ENCODE measurements at places on chromosomes 12 and 14.

GRCh38 chr14:55301437-55302121 is 30.4 kb downstream of the FBXO34 start:
- DNase-seq = no peak

DNA sequence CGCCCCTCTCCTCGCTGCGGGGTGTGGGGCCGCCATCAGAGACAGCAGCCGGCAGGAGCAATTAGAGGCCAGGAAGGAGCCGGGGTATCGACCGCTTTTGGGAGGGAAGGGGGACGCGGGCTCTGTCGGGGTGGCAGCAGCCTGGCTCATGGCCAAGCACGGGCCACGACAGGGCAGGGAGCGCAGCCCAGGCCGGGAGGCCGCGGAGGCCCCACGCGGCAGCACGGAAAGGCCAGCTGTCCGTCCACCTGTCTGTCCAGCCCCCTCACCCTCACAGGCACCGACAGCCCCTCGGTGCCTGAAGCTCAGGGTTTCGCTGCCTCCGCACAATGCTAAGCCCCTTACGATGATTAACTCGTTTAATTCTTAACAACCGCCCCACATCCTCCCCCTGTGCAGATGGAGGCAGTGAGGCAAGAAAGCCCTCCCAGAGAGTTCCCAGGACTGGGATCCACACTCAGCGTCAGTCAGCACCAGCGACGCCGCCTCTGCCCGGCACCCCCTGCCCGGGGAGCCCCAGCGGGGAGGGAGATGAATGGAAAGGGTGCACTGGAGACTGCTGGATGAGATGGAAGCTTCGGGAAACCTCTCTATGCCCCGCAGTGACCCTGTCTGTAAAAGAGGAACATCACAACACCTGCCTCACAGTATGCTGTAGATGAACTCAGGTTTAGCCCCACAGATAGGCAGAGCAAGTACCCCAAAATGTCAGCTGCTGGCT is 23.7 kb downstream of the NCOR2 start:
- DNase-seq = no peak

DNA sequence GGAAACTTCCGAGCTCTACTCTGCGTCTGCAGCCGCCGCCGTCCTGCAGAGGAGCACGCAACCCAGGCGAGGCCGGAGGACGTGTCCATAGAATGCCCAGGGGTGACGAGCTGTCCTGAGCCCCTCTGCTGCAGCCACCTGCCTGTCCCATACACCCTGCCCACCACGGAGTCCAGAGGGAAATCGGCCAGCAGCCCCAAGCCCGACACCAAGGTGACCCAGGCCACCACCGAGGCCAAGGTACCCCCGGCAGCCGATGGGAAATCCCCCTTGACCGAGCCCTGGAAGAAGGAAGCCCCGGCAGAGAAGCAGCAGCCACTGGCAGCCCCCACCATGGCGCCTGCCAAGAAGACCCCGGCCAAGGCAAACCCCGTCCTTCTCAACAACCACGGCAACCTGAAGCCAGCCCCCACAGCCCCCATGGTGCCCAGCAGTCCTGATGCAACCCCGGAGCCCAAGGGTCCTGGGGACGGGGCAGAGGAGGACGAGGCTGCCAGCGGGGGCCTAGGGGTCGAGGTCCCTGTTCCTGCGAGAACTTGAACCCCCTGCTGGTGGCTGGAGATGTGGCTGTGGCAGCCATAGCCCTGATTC is 128.7 kb upstream of the C14orf180 start:
- no peak for DNase-seq

DNA sequence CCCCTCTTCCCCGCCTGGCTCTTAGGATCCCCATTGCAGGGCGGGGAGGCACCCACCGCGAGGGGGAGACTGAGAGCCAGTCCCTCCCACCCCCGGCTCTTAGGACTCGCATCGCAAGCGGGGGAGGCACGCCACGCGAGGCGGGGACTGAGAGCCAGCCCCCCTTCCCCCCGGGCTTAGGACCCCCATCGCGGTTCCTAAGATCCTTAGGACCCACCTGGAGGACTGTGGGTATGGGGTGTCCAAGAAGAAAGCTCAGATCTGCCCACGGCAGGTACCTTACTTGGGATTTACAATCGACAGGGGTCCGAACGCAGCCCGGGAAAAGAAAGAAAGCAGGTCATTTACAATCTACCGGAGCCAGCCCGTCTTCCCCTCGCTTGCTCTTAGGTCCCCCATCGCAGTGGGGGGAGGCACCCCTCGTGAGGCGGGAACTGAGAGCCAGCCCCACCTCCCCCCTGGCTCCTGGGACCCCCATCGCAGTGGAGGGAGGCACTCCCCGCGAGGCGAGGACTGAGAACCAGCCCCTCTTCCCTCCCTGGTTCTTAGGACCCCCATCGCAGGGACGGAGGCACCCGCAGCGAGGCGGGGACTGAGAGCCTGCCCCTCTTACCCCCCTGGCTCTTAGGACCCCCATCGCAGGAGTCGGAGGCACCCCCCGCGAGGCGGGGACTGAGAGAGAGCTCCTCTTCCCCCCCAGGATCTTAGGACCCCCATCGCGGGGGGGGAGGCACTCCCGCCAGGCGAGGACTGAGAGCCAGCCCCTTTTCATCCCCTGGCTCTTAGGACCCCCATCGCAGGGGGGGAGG is 43.7 kb downstream of the DDX11 start:
- no peak for DNase-seq

DNA sequence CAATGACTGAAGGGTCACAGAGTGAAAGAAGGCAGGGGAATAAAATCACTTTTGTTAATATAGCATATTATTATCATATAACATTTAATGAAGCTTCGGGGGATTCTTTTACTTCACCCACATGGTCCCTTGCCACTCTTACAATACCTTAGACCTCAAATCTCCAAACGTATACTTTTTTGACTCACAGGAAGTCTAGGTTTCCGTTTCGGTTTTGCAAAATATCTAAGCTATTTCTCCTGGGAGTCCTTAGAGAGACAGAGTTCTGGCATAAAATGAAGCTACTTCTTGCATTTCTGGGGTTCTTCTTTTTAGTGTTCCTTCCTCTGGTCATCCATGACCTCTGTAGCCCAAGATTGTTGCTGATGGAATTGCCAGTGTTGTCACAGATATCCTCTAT is 590.5 kb upstream of the ATP2B1 start:
- peak; percentile 12 for DNase-seq

DNA sequence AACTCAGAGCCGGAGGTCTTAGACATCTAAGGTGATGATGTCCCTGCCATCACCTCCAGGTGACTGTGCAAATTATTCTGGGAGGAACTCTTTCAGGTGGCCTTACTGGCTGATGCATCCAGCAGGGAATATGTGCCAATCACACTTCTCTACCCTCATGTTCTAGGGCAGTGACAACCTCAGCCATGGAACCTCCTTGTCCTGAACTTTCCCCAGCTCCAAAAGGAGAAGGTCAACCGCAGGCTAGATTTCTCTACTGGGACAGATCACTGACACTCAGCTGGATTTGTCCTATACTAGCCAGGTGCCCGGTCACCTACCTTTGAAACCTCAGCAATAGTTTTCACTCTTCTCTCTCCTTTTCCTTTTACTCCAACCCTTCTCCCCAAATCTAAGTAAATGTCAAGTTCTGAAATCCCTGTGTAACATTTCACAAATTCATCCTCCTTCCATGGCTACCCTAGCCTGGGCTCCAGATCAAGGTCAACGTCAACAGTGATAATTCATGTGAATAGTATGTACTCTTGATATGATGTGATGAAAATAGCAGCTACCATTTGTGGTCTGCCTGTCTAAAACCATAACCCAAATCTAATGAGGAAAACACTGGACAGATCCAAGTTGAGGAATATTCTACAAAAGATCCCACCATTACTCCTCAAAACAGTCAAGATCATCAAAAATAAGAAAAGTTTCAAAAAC is 115.0 kb upstream of the EGLN3 start:
- no peak for DNase-seq

- DNase-seq = no peak
These were observed 1.1 kb upstream of the SOAT2 start for GRCh38 chr12:53101931-53102781.

- no peak for DNase-seq
These were observed 12.5 kb upstream of the MARK3 start for GRCh38 chr14:103372552-103373304.

DNA sequence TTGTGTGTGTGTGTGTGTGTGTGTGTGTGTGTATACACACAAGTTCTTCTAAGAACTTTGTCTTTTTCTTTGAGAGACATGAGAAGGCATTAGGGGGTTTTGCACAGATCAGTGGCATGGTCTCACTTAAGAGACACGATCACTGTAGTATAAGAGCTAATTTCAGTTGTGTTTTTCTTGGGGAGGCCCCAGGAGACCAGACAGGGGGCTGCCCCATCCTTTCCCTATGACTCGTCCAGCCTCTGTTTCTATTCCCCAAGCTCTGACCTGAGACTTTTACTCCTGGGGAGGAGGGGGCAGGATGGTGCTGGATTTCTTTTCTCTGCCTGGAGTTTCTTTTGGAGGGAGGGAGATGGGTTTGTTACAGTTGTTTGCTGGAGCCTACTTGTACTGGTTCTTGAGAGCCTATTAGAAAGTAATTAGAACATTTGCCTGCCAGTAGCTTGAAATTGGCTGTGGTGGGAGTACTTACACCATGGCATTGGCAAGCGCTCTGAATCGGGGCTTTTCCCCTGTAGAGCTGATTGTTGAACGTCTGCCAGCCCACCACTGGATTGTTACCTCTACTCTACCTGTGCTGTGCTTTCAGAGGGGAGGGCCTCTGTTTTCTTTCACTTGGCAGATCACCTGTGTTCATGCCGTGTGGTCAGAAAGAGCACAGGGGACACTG is 109.5 kb downstream of the TSPAN9 start:
- DNase-seq = no peak

DNA sequence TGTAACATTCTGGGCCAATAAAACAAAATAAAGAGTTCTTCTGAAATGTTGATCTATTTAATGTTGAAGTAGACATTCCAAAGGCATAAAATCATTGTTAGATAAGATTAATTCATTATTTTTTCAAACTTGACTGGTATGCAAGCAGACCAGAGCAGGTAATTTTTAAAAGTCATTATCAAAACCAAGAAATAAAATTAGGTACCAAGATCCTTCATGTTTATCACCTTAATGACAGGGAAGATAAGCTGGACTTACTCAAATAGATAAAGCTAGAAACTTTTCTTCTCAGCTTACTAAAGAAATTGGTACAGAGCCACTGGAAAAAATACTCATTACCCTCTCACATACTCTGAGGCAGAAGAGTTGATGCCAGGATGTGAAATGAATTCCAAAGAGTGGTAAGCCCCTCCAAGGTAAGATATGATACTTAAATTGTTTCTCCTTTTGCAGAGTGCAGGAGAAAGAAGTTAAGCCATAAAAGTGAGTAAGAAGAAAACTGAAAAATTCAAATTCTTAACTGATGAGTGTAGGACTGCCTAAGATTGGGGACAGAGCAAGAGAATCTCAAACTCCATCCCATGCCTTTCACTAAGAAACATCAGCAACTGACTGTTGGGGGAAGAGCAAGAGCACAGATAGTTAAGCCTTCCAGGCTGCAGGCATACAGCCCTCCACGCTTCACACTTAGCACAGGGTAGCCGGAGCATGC is 111.9 kb downstream of the SLC41A2 start:
- DNase-seq = no peak

GRCh38 chr12:111093428-111094142 is 173.2 kb upstream of the MYL2 start:
- peak; percentile 16 for DNase-seq

DNA sequence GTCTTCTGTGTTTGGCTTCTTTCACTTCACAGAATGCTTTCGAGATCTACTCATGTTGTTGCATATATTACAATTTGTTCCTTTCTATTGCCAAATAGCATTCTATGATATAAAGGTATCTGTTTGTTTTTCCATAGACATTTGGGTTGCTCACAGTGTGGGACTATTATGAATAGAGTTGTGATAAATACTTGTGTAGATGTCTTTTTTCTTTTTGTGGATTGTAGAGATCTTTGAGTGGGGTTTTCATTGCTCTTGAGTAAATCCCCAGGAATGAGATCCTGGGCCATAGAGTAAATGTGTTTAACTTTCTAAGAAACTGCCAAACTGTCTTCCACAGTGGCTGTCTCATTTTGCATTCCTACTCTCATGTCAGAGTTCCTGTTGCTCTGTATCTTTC is 24.9 kb upstream of the CEBPE start:
- DNase-seq = no peak

DNA sequence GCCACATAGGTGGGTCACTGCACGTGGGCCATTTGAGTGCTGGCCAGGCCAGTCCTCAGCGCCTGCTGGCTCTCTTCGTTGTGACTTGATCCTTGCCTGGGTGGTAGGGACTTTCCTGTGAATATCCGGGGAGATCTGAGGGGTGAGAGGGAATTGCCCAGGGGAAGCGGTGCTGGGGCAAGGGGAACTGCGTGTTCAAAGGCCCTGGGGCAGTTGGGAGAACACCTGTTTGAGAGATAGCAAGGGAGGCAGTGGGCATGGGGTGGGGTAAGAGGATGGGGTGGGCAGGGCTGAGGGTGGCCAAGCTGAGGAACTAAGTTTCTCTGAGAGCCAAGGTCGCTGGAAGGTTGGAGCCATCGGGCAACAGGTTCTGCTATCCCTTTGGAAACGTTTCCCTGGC is 25.0 kb downstream of the SETD1B start:
- no peak for DNase-seq

DNA sequence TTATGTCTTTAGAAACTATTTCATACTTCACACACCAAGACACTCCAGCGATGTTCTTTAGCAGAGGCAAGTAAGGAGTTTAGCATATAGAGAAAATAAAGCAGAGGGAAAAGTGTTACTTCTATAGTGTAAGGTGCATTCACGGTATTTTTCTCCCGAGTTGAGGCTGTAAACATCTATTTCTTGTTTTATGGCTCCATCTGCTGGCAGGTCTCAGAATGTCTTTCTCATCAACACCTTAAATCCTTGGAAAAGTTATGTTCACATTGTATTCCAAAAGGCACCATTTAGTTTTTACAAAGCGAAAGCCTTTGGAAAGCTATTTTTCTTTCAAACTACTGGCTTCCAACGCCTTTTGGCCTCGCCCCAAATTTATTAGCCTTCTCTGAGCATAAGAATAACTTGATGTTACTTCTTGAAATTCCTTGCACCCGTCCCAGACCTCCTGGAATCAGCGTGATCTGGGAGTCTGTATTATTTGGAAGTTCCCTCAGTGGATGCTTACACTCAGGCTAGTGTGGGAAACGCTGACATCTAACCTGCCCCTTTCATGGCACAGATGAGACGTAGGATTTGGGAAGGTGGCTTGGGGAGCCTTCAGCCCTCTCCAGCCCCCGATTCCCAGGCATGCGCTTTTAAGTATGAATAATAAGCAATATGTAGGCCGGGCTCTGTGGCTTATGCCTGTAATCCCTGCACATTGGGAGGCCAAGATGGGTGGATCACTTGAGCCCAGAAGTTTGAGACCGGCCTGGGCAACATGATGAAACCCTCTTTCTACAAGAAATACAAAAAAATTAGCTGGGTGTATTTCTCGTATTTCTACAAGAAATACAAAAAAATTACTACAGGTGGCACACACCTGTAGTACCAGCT is 1.9 kb upstream of the PIWIL1 start:
- peak; percentile 5 for DNase-seq

- DNase-seq = peak; percentile 83
These were observed 2.9 kb upstream of the ZFP36L1 start for GRCh38 chr14:68795597-68796417.

Measured in GM12864 (cell line).